ENCODE measurements at places on chromosomes 1 and 21. TPM values are rescaled to one million over a fixed set of nuclear protein-coding genes. Genes with fewer than 3 reads are reported as not detected.

LPAR3 gene
- total RNA-seq, result 1.4 TPM

AMY1B gene
- total RNA-seq, result not detected

C1orf115 gene
- 28.3 TPM for total RNA-seq

OLFML3 gene
- total RNA-seq, result 74.8 TPM

SELL gene
- 5.6 TPM for total RNA-seq

PLPP3 gene
- 68.2 TPM for total RNA-seq

Data from mucosa of gallbladder (tissue), 1 donor.